Ascending aorta (tissue), 2 donors: ENCODE measurements at places on chromosomes 2 and 18.

DNA sequence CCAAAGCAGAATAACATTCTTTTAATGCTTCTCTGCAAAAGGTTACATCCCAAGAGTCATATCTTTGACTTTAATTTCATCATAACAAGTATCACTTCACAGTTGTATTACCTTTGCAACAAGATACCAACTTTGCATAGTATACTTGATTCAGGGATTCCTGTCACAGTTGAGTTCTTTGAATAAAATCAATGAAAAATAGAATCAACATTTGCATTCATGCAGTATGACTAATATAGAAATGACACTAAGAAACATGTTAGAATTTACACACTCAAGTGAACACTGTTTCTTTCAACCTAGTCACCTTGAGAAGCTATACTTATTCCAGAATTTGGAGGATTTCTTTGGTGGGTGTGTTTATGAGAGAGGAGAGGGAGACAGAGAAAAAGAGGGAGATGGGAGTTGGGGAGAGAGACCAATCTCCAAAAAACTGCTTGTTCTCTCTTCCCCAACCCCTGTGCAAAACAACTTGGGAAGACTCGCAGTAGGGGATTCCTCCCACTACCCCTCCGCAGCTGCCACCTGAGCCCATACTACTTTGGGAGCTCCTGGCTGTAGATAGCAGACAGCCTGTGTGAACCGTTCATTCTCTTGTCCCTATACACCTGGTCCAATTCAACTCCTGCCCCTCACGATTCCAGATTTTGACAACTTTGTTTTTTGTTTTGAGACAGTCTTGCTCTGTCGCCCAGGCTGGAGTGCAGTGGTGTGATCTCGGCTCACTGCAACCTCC, 57.7 kb downstream of the PELI1 start:
- no peaks in the 10 kb centered on the region for H3K36me3 ChIP-seq
- H3K27ac ChIP-seq = no peak overlapping the region
- H3K4me1 ChIP-seq = no peaks in the 10 kb centered on the region
- no peaks in the 10 kb centered on the region for H3K27me3 ChIP-seq
- H3K4me3 ChIP-seq = no peak overlapping the region
- no peak for DNase-seq

- H3K4me3 ChIP-seq = no peak overlapping the region
- DNase-seq = no peak
- H3K27ac ChIP-seq = no peak overlapping the region
- H3K27me3 ChIP-seq = no peaks in the 10 kb centered on the region
- no peaks in the 10 kb centered on the region for H3K4me1 ChIP-seq
Observed at GRCh38 chr18:5939801-5940667, 44.7 kb upstream of the TMEM200C start.

- H3K4me3 ChIP-seq = no peak overlapping the region
- H3K36me3 ChIP-seq = peaks cover 6% of the 10 kb centered on the region
- peak; percentile 62 for DNase-seq
- H3K27ac ChIP-seq = no peak overlapping the region
Observed at GRCh38 chr2:105375001-105375561, 23.8 kb downstream of the FHL2 start.

- H3K27me3 ChIP-seq = no peaks in the 10 kb centered on the region
- H3K36me3 ChIP-seq = no peaks in the 10 kb centered on the region
- no peak overlapping the region for H3K4me3 ChIP-seq
Observed at GRCh38 chr2:150410809-150411208, 76.7 kb downstream of the RND3 start.
